Stimulated activated CD4-positive, alpha-beta T cell treated with anti-CD3 and anti-CD28 coated beads, Interleukin-4, amount 100 ng/mL, for 24 hours (primary cell): ENCODE measurements at places on chromosomes 12 and 14.
A peak's percentile ranks its signal among the peaks of the same experiment; 100 is the strongest.

DNA sequence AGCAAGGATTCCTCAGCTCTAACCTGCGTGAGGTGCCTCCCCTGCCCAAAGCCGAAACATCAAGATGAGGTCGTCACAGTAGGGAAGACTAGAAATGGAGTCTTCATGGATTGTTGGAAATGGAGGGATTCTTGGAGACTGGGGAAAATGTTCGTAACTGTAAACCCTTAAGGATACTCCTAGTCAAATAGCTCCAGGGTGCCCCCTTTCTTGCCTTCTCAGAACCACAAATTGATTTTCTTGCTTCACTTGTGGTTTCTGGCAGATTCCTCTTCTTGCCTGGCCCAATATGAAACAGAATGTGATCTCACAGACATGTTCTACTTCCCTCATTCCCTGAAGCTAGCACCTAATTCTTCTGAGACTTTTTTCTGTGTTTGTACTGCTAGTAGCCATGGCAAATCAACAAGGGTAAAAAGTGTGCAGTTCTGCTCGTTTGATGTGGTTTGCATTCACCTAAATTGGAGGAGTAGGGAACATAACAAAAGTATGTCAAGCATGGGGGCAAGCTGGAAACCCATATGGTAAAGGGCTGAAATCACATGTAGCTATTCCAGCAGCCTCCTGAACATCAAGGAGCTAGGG lies 332.0 kb downstream of the PAWR start:
- no peak for DNase-seq

DNA sequence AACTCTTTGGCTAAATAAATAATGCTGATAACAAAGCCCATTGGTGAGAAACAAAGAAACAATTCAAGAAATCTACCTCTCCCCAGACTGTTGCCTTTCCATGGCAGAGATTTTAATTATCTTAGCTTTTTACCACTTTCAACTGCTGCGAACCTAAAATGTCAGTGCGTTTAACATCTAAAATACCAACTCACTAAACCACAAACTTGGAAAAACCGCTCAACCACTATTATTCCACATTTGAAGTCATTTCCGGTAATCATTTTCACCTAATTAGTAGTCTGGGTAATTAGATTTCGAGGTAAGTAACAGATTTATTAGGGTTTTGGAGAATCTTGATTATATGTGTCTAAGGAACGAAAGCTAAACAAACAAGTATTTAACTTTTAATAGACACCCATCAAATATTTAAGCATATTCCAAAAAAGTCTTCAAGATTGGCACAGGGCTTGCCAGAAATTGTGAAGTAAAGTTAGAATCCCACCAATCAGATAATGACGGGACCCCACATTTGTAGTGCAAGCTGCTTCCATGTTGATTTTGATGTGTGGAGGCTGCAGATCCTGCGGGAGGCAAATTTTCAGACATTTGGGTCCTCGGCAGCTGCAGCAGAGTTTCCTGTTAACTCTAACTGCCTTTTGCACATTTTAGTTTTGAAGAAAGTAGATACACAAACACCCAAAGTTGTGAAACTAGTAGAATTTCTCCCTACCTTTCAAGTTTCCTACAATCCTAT lies 4.1 kb downstream of the OTX2 start:
- DNase-seq: no peak

GRCh38 chr12:72074956-72075355 lies 136.3 kb downstream of the TPH2 start:
- DNase-seq: no peak

GRCh38 chr14:99603471-99604277 lies at the start of gene CCDC85C:
Gene CCDC85C, minus strand, starts transcription at chr14:99604207. Its CDS starts 248 bp downstream, at chr14:99603959.
- peak; percentile 40 for DNase-seq

DNA sequence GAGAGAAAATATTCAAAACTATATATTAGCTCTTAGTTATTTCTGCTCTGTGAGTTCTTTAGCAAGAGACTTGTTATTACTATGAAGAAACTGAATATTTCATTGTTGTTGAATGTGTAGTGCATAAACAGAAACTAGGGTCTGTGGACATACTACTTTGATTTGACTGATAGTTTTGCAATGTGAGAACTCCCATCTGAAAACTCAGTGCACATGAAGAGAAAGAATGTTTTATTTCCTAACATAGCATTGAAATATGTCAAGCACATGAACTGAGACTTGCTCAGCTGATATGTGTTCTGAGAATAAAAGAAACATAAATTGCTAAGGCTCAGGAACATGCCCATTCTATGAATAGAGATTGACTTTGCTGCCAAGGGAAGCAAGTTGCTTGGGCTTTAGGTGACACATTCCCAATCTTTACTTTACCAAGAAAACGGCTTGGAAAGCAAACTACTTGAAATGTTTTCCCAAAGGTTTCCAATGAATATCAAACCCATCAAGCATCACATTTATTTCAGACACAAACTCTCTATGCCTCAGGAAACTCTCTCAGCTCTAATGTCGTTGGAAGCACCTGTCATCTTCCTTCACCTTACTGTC lies 290.4 kb downstream of the SLC16A7 start:
- no peak for DNase-seq

GRCh38 chr14:38646391-38646790 lies 390.5 kb upstream of the CLEC14A start:
- DNase-seq: no peak

DNA sequence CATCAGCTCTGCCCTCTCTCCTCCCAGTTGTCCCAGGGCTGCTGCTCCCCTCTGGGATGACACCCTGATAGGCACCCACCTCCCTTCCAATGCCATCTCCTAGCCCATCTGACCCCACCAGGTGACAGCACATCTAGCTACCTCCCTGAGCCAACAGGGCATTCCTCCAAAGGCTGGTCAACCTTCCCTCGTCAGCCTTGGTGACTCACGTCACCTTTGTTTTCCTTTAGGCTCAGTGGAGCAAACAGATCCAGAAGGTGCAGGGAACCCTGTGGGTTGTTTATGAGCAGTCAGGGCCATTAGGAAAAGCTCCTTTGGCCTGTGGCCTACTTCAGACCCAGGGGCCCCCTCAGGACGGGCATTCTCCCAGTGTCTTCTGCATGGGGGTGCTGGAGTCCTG lies 32.4 kb downstream of the PIGH start:
- DNase-seq: no peak

GRCh38 chr12:105292705-105293104 lies 37.8 kb upstream of the C12orf75 start:
- DNase-seq: no peak

DNA sequence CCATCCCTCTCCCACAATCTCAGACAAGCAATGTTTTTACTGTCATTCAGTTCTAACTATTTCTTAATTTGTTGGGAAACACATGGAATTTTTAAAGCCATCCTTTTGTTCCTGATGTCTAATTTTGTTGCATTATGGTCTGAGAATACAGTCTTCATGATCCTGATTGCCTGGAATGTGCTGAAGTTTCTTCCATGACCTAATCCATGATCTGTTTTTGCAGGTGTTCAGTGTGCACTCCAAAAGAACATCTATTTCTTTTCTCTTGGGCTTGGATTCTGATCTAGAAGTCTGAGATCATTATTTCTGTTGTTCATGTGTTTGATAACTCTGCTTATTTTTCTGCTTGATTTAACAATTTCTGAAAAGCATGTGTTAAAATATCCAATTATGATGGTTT lies 43.2 kb upstream of the PHC1 start:
- no peak for DNase-seq

DNA sequence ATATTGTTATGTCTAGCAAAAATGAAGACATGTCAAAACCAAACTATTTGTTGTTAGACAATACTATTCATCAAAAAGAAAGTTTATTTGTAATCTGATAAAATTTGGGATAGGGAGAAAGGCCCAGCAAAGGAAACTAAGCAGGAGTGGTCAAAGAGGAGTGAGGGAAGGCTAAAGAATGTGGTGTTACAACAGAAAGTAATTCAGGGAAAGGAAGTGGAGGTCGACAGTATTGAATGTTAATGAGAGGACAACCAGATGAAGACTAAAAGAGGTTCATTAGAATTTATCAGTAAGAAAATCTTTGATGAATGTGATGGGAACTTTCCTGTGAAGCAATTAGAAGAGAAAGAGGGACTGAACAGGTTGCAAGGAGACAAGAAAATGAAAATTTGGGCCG lies 33.9 kb downstream of the PLCZ1 start:
- no peak for DNase-seq

DNA sequence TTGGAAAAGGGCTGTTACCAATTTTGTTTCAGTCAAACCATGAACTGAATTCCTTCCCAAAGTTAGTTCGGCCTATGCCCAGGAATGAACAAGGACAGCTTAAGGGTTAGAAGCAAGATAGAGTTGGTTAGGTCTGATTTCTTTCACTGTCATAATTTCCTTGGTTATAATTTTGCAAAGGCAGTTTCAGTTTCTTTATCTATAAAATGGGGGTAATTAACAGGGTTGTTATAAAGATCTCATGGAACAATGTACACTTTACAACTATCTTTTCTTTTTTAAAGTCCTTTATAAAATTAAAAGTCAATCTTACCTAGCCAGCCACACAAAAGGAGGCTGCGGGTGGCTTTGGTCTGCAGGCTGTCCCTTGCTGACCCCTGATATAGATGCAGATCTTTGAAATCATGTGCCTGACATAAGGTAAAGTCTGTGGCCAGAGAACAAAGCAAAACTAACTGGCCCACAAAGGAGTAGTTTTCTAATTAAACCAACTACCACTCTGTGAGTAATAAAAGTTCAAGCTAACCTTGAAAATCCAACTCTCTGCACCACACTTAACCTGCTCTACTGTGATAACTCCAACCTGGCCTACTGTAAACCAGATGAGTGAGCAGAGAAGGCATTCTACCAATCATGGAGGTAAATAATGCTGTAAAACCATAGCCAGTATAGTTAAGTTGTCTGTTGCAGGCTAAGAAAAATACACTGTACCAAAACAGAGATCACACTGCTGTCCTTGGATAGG lies 49.5 kb downstream of the SLC38A1 start:
- DNase-seq: no peak

- DNase-seq: no peak
Observed at GRCh38 chr14:62956413-62956812, 88.8 kb downstream of the KCNH5 start.

GRCh38 chr14:38578278-38578681 lies 322.4 kb upstream of the CLEC14A start:
- DNase-seq: no peak

- DNase-seq: no peak
Observed at GRCh38 chr12:13404631-13405473, 208.3 kb downstream of the EMP1 start.

- no peak for DNase-seq
Observed at GRCh38 chr14:72128629-72129028, 196.4 kb downstream of the RGS6 start.

- no peak for DNase-seq
Observed at GRCh38 chr12:120674097-120674636, 12.8 kb upstream of the MLEC start.

GRCh38 chr14:101123618-101124510 lies 220.3 kb upstream of the RTL1 start:
- DNase-seq: no peak

DNA sequence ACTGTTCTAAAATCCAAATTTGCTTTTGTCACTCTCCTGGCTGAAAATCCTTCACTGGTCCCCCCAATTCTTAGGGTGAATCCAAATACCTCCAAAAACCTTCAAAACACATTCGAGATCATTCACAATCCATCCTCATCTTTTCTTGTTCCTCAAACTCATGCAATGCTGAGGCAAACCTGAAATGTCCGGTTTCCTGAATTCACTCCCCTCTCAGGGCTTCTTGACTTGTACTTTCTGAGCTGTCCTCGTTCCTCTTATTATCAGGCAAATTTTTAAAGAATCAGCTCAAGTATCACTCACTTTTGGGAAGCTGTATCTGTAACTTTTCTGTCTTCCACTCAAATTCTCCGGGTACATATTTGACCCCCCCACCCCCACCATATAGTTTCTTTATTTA lies 84.9 kb upstream of the DUSP6 start:
- DNase-seq: no peak

- DNase-seq: no peak
Observed at GRCh38 chr12:49041881-49042484, 18.6 kb downstream of the KMT2D start.

DNA sequence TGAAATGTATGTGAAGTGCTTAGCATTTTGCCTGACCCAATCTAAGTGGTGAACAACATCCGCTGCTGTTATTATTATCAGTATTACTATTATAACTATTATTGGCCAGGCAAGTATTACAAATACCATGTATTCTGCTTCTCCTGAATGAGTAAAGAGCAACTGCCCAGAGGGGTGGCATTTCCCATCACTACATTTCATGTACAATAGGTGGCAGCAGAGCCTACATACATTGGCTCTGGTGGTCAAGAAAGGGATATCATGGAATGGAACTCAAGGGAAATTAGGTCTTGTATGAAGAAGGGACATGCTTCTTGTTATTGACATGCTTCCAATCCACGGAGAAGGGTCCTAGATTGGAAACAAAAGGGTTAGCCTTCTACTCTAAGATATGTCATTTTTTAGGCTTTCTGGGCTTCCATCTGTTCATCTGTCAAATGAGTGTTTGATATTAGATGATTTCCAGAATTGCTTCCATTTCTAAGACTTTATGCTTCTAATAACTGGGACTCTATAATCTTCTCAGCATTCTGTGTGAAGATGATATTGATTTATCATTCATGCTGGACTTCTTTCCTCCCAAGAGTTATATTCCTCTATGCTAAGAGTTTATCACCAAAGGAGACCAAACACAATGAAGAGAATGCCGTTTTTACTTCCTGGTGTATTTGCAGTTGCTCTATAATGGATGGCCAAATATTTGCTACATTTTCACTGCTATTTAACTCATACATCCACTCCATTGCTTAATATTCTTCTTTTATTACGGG lies 239.1 kb downstream of the SSPN start:
- no peak for DNase-seq

- no peak for DNase-seq
Observed at GRCh38 chr12:44372259-44372658, 503.9 kb downstream of the NELL2 start.

GRCh38 chr12:22525426-22525825 lies 18.9 kb downstream of the C2CD5 start:
- DNase-seq: no peak

DNA sequence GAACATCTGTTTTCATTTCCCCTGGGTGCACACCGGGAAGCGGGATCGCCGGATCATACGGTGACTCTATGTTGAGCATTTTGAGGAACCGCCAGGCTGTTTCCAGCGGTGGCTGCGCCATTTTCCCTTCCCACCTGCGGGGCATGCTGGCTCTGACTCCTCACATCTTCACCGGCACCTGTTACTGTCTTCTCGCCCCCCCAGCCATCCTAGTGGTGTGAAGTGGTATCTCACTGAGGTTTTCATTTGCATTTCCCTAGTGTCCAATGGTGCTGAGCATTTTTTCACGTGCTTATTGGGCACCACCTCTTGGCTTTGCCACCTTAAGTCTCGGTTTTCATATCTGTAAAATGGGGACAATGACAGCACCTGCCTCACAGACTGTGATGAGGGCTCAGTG lies 44.1 kb upstream of the EML1 start:
- DNase-seq: no peak

GRCh38 chr12:123099560-123100192 lies 51.2 kb downstream of the PITPNM2 start:
- no peak for DNase-seq

GRCh38 chr14:84749191-84749955 lies 780.6 kb upstream of the FLRT2 start:
- DNase-seq: no peak

- no peak for DNase-seq
Observed at GRCh38 chr12:130478786-130479185, 141.1 kb downstream of the PIWIL1 start.
